ENCODE measurements at places on chromosomes 7 and 10.

- DNase-seq: no peak
Observed at GRCh38 chr10:122082616-122083477, 93.9 kb downstream of the TACC2 start.

DNA sequence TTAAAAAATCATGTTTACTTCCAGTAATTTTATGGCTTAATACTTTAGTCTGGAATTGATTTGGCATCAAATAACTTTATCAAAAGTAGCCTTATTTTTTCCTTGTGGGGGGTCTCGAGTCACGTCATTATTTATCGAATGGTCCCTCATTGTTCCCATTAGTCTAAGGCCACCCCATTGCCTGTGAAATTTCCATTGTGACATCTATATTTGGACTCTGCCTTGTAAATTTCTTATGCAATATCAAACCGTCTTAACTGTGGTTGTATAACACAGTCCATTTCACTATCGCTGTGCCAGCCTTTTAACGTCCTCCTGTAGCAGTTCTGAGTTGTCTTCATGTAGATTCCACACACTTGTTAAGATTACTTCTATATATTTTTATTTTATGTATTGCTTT lies 103.9 kb upstream of the RET start:
- no peak for DNase-seq

DNA sequence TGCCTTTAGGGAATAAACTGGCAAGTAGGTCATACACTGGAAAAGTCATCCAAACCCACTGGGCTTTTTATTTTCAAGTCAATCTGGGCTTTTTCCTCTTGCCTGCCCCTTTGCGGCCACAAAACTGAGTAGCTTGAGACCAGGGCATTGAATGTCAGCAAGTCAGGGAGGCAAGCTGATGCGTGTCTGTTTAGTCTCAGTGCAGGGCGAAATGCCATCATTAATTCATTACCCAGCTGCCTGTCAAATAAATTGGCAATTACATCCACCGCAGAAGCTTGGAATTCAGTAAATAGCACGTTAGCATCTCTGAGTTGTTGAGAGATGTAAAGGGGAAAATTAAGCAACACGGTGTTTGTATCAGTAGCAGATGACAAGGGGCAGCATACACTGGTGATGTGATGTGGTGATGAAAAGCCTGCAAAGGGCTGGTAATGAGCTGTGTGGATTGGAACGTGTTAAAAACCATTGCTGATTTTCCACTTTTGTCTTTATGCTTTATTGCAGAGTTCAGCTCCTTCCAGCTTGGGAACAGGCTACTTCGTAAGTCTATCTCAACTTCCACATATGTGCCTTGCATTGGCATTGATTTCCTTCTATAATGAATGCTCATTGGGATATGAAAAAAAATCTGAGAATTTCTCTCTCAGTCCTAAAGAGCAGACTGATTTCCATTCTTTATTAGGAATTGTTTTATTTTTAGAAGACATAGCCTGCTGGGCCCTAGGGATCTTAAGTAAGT lies 535.9 kb downstream of the AUTS2 start:
- DNase-seq: no peak

DNA sequence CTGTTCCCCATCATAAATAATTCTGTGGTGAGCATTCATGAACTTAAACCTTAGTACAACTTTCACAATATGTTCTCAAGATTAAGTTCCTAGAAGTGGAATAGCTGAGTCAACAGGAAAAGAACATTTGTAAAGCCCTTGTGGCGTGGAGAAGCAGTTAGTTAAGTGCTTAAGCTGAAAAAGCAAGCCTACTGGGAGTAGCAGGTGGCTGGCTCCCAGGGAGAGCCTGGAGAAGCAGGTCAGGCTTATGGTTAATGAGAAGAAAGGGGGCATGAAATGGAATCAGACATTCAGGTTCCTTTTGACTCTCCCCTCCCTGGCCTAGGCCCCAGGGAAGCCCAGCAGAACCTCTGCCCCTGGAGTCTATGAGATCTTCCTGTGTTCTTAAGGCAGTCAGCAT lies 35.3 kb downstream of the VSTM4 start:
- peak; percentile 63 for DNase-seq

DNA sequence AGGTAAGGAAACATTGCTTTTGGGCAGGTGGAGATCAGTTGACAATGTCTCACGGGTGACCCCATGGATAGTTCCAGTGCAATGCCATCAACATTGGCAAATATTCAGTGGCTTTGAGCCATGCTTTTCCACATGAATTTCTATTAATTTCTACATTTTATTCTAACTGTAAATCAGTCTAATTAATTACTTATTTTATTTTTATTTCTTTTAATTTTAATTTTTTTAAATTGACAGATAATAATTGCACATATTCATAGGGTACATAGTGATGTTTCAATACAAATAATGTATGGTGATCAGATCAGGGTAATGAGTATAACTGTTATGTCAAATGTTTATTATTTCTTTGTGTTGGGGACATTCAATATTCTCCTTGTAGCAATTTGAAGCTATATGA lies 3.8 kb downstream of the ABCA13 start:
- no peak for DNase-seq

DNA sequence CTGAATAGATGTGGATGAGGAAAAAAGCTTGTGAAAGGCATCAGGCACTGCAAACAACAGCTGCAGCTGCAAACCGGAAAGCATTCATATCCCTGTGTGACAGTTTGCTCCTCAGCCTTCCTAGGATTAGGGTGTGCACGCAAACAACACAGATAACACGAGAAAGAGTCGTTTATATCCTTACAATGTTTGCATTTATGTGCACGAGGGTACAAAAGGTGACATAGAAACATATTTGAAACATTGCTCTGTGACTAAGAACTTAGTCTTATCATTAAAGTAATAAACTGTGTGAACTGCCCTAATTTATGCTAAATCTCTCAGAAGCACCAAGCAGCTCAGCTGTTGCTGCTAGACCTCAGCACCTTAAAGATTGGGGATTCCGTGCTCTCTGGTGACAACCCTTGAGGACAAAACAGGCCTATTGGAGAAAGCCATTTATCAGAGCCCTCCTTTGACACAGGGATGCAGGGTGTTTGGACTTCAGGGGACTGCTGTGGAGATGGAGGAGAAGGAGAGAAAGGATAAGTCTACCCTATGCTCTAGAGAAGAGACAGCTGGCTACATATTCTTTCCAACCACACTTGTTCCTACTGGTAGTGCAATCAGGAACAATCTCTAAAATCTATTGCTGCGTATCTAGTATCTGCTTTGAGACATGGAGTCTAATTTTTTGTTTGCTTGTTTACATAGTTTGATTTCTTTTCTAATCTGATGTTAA lies 176.2 kb downstream of the GNAT3 start:
- no peak for DNase-seq

- no peak for DNase-seq
Observed at GRCh38 chr10:6128591-6129251, 39.9 kb downstream of the RBM17 start.

GRCh38 chr7:151334628-151335027 lies 7.0 kb upstream of the NUB1 start:
- no peak for DNase-seq

DNA sequence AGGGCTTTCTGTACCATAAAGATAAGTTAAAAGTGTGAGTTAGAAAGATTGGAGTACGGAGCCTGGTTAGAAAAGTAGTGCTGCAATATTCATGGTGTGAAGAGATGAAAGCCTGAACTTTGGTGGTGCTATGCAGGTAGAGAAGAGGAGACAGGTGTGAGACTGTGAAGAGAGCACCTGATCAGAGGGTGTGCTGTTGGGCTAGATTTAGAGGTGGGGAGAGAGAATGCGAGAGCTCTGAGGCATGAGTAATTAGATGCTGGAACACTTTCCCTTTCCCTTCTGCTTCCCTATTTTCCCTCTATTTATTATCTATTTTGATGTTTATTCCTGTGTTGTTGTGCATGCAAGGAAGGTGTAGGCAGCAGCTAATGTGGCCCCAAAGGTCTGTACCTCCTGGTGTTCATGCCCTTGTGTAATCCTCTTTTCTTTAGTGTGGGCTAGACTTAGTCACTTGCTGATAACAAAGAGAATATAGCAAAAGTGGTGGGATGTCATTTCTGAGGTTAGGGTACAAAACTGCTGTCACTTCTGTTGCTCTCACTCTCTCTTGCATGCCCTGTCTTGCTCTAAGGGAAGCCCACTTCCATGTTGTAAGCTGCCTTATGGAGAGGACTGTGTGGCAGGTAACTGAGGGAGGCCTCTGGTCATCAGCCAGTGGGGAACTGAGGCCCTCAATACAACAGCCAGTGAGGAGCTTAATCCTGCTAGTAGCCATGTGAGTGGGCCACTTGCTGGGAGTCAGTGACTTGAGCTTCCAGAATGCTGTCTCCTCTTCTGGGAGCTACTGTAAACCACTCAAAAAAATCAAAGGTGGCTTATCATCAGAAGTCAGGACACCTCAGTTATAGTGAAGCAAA lies 2.6 kb upstream of the ATXN7L1 start:
- no peak for DNase-seq

GRCh38 chr7:133230591-133231194 lies 22.2 kb upstream of the EXOC4 start:
- peak; percentile 56 for DNase-seq

GRCh38 chr7:83468251-83468739 lies 180.6 kb downstream of the SEMA3E start:
- peak; percentile 28 for DNase-seq

DNA sequence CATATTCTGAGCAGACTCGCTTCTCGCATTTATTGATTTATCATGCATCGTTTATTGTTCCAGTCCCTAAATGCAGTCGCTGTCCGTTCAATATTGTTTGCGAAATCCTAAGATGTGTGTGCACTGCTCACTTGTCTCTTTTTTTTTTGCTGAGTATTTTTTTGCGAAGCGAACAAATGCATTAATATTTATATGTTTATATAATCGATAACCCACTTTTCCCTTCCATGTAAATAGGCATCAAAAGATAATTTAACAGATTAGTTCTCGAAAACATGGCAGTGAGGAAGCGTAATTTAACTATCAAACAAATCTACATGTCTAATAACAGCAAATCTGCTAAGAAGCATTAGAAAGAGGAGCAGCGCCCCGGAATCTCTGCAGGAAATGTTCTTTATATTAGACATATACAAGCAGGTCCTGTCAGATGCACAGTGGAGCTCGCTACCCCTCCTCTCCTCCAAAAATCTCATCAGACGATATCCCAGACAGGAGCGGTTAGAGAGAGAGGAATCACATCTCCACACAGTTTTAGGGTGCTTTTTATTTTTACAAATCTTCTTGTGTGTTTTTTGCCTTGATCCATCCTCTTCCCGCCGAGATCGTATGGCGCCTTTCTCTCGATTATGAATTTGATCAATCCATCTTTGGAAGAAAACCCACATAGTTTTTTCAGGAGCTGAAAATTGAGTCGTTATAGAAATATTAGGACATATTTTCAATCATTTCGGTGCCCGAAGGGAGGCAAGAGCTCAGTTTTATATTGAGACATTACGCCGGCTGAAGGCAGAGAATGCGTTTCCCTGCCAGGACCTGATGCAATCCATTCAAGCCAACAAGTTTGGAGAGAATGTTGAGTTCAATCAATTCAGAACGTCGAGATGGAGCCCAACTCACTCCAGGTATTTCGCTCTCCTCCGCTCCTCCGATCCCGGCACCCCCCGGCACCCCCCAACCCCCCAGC lies at the start of gene ARID5B:
TSS of gene ARID5B (plus strand) at position 871 of the 964 bp plus-strand sequence. CDS start at position 882, 11 bp downstream.
- peak; percentile 74 for DNase-seq

DNA sequence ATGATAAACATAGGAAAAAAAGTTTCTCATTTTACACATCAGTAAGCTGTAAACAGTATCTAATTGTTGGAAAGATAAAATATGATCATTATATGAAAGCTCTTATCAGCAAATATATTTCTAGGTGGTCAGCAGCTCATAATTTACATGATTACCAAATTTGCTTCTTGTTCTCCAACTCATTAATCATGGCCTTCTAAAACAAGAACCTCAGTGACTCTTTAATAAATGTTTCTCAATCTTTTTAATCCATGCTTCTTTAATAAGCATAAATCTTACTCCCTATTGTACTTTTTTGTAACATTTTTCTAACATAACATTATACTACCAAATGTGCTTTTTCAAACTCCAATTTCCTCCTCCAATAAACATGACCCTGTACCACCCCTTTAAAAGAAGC lies 5.9 kb downstream of the ITGB1 start:
- no peak for DNase-seq

DNA sequence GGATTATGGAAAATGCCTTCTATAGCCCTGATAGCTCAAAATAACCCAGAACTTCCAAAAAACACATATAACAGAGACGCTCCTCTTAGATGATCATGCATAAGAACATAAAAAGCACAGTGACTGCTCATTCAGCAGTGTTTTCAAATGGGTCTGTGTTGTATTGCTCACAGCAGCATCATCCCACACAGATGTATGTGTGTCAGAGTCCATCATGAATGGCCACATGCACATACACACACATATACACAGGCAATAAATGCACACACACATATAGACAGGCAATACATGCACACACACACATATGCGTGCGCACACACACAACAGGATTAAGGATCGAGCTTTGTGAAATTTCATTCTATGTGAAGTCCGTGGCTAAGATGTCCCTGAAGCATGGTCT lies 26.1 kb downstream of the TMEM273 start:
- no peak for DNase-seq

DNA sequence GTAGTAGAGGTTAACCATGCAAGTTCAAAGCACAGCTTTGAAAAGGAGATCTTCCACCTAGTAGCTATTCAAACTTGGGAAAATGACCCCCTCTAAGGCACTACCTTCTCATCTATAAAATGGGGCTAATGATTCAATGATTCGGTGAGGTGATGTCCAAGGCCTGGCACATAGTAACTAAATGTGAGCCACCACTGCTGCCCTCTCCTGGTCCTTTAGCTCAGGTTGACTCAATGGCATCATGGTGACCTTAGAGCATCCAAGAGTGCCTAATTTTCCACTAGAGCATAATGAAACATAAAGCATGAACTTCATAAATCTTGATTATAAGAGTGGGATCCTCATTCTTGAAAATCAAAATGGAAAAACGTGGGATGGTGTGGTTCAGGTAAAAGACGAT lies 16.3 kb upstream of the PLCE1 start:
- DNase-seq: no peak

- peak; percentile 60 for DNase-seq
Observed at GRCh38 chr7:157357129-157358040, 20.6 kb downstream of the DNAJB6 start.

GRCh38 chr10:103259989-103260388 lies 14.3 kb downstream of the RPEL1 start:
- DNase-seq: no peak

GRCh38 chr10:29584436-29584835 lies 50.3 kb downstream of the SVIL start:
- no peak for DNase-seq

- DNase-seq: no peak
Observed at GRCh38 chr7:88020953-88021665, 87.1 kb downstream of the ADAM22 start.

DNA sequence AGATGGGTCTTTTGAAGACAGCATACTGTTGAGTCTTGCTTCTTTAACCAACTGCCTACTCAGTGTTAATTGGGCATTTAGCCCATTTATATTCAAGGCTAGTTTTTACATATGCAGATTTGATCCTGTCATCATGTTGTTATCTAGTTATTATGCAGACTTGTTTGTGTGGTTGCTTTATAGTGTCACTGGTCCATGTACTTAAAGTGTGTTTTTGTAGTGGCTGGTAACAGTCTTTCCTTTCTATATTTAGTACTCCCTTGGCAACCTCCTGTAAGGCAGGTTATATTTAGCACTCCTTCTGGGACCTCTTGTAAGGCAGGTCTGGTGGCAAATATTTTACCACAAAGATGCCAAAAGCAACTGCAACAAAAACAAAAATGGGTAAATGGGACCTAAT lies 66.7 kb downstream of the TES start:
- no peak for DNase-seq
